ENCODE measurements at places on chromosomes 2 and 18.

- no peak for DNase-seq
These were observed 5.8 kb upstream of the SMYD5 start for GRCh38 chr2:73208258-73208657.

DNA sequence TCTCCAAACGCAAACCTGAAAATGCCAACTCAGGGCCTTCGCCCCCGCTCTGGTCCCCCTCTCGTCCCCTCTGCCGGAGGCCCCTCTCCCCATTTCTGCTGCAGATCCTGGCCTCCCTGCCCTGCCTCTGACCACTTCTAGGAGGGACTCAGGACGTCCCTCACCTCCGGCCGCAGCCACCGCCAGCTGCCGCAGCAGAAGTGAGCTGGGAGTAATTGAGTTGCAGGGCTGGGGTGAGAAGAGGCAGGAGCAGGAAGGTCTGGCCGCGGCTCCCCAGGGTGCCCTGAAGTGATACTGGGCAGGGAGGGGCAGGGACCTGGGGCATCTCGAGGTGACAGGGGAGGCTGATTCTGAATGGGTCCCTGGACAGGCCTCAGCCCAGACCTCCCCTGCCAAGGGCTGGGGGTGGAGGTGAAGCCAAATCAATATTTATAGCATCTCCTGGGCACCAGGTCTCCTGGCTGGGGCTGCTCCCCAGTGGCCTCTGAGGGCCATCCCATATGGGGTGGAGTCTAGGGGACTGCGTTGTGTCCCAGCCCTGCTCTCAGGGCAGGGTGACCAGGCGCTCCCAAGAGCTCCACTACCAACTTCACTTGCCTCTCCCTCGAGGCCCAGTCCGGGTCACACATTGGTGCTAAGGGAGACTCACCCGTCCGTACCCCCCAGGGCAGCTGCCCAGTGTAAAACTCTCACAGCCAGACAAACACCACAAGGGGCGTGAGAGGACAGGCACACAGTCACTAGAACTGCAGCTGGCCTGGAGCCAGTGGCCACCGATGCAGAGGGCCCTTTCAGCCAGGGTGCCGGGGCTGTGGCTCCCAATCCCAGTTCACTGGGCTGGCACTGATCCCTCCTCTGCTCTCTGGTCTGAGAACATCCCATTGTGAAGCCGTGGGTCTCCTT is 33.0 kb downstream of the KCNIP3 start:
- no peak for DNase-seq

DNA sequence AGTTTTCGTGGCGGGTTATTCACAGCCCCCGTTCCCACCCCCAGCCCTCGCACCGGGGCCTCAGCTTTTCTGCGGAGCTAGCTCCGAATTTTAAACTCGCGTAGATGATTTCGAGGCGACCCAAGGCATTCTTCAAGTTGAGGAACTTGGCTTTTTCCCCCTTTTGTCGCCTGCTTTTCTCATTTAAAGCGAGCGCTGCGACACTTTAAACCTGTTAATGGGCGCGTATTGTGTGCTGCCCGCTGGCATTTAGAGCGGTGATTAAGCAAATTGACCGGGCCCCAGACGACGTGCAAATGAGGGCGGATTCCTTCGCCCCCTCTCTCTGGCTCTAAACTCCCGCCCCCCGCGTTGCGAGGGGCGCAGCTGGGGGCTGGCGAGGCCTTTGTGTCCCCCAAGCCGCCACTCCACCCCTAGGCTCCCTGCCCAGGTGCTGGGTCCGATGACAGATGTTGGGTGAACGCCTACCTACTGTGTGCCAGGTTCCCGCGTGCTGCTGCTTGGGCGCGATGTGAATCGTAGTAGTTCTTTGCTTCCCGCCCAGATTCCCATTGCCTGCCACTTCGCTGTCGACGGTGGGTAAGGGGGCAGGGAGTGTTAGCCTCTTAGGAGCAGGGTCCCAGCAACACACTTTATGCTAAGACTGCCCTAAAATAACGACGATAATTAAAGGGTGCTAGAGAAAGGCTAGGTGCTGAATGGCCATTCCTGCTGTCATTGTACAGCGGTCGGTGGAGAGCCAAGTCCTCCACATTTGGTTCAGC is 1.9 kb downstream of the TCF7L1 start:
- no peak for DNase-seq

DNA sequence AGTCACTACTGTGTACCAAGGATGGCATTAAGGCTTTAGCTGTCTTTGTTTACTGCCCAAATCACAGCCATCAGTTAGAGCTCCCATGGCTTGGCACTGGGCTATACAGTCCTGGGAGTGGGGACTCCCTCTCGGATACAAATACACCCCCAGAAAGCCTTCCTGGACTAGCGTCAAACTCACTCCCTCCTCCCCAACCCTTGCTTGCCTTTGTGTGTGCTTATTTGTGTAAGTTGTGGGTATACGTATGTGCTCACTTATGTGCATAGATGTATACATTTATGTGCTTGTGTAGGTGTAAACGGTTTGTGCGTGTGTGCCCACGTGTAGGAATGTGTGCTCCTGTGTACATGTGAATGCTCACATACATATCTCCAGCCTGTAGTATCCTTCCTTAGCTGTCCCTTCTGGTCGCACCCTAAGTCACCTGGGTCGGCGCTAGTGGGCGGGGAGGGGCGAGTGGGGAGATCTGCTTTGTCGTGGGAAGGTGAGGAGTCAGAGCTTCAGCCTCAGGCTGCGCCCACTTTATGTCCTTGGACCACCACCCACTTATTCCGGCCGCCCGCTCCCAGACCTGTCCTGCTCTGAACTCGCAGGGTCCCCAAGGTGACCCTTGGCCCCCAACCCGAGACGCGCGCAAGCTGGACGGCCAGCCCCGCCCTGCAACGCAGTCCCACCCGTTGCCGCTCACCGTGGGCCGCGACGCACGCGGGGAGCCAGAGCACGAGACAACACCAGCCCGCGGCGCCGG is 461 bp downstream of the PRADC1 start:
- no peak for DNase-seq

- no peak for DNase-seq
These were observed 1708.9 kb upstream of the CELF4 start for GRCh38 chr18:39274535-39274934.

GRCh38 chr2:164514491-164514890 is 106.8 kb downstream of the GRB14 start:
- no peak for DNase-seq

- no peak for DNase-seq
These were observed 17.2 kb downstream of the RALB start for GRCh38 chr2:120269816-120270215.

GRCh38 chr2:7497178-7497577 is 580.0 kb downstream of the RNF144A start:
- no peak for DNase-seq

GRCh38 chr2:232487385-232488096 is at the start of gene ECEL1:
Gene ECEL1, minus strand, starts transcription at chr2:232487834. Its CDS starts 1,181 bp downstream, at chr2:232486653.
- no peak for DNase-seq

DNA sequence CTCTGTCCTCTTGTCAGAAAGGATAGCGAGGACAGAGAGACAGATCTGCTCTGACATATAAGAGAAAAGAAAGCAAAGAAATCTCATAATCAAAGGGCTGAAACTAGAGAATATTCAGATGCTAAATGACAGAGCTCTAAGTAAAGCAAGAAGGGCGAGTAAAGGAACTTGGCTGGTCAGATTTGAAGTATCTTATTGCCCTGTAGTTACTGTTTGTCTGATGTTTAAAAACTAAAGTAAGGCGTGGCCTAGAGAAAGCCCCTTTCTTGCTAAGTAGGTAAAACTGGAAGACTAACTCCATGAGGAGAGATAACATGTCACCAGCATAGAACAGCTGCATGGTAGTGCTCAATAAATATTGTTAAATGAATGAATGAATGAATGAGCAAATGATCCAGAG is 70.0 kb downstream of the CRACDL start:
- DNase-seq = no peak

GRCh38 chr2:73218298-73218697 is 4.3 kb downstream of the SMYD5 start:
- DNase-seq = no peak

GRCh38 chr2:242064364-242065250 is 195.1 kb downstream of the RTP5 start:
- DNase-seq = no peak

All from GM12864 (cell line).